ENCODE measurements at places on chromosomes 7 and 10. TPM values are rescaled to one million over a fixed set of nuclear protein-coding genes. Genes with fewer than 3 reads are reported as not detected.

DNA sequence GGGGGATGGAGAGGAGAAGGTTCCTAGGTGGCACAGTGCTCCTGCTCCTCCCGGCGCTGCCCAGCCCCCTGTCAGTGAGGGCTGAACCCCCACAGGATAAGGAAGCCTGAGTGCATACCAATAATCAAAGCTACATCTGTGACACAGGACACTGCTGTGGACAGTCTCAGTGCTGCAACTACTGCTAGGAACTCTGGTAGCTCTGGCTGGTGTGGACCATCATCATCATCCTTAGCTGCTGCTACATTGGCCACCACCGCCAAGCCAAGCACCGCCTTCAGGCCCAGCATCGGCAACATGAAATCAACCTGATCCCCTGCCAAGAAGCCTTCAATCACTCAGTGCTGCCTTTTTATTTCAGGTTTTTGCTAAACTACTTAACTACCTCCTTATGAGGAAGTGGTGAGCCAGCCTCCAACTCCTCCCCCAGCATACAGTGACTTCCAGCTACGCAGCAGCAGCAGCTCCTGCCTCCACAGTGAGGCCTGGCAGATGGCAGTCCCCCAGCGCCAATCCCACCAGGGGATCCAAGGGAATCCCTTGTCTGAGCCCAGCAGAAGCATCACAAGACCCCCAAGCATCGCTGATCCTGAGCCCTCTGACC lies 32.1 kb upstream of the SLC26A4 start:
- DNase-seq = no peak

GRCh38 chr7:117446220-117446815 lies 19.0 kb upstream of the ASZ1 start:
- DNase-seq = no peak

GRCh38 chr10:1289591-1289990 lies 233.4 kb downstream of the WDR37 start:
- no peak for DNase-seq

- no peak for DNase-seq
Measured at GRCh38 chr10:96387601-96388000, 28.8 kb upstream of the OPALIN start.

MMD2 gene
- not detected for total RNA-seq

- DNase-seq = no peak
Measured at GRCh38 chr10:84156768-84157167, 16.8 kb upstream of the GPR15LG start.

- no peak for DNase-seq
Measured at GRCh38 chr10:71001470-71001869, 113.1 kb upstream of the PCBD1 start.

- no peak for DNase-seq
Measured at GRCh38 chr10:112177247-112177646, 6.3 kb downstream of the GPAM start.

- no peak for DNase-seq
Measured at GRCh38 chr7:97011104-97011503, 5.8 kb downstream of the DLX6 start.

GRCh38 chr10:106959521-106959920 lies 205.0 kb downstream of the SORCS1 start:
- no peak for DNase-seq

DNA sequence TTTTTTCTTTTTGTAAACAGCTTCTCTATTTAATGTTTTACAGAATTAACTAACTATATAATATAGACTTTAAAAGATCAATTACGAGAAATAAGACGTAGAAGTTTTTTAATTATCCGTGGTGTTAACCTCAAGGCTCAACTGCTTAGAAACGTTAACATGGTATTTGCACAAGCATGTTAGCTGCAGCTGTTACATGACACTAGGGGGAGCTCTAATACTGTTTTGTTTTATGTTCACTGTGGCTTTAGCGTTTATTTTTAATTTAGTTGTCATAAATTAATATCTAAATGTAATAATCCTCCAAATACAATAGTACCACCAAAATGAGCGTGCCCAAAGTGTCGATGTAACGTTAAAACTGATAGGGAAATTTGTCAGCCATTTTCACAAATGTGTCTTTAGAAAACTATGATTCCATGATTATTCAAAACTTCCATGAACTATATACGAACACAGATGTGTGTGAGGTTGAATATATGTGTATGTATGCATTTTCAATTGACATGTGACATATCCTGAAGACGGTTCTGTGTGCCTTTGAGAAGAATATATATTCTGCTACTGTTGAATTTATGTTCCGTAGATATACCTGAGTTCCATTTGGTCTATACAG lies 828.8 kb upstream of the MBL2 start:
- DNase-seq = no peak

DNA sequence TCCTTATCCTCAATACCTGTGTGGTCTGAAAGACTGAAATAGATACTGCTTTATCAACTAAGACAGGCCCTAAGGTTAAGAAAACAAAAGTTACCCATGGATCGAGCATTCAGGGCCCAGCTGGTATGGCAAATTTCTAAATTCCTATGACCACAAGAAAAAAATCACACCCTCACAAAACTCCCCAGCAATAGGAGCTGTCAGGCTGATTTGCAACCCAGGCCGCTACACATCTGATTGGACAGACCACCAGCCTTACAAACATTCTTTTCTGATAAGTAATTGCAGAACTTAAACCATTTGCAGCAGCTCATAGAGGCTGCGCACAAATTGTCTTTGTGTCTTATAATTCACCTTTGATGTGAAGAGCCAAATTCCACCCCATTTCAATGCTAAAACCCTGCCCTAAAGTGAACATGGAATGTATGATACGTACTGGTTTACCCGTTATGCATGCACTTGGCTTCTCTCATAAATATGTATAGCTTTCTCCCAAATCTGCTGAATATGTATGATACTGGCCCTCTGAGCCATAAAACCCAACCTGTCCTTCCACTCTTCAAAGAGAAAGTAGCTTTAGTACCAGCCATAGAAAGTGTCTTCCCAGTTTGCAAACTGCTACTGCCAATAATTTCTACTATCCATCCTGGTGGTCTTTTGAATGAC lies 842.5 kb downstream of the GRID1 start:
- no peak for DNase-seq
